ENCODE measurements at places on chromosomes 12 and 14.

GRCh38 chr12:67772267-67773169 lies 124.0 kb downstream of the DYRK2 start:
- no peak for DNase-seq

GRCh38 chr12:86660488-86661147 lies 404.4 kb upstream of the MGAT4C start:
- no peak for DNase-seq

DNA sequence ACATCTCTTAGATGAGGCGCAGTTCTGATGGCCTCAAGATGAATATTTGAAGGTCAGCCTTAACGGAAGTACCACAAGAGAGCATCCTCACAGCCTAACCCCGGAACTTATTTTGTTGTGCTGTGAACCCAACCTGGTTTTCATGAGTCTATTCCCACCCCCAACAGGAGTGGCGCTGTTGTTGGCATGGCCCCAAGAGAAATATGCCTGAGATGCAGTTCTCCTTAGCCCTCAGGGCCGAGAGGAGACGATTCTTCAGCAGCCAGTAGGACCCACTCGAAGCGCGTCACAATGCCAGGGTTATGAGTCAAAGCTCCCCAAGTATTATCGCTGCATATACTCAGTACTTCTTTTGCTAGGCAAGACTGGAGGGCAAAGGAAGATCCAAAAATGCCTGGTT lies 24.5 kb upstream of the BCL11B start:
- DNase-seq: no peak

- DNase-seq: no peak
Measured at GRCh38 chr14:104486222-104486923, 93.2 kb upstream of the C14orf180 start.

- no peak for DNase-seq
Measured at GRCh38 chr14:91348845-91349465, 68.7 kb downstream of the CCDC88C start.

DNA sequence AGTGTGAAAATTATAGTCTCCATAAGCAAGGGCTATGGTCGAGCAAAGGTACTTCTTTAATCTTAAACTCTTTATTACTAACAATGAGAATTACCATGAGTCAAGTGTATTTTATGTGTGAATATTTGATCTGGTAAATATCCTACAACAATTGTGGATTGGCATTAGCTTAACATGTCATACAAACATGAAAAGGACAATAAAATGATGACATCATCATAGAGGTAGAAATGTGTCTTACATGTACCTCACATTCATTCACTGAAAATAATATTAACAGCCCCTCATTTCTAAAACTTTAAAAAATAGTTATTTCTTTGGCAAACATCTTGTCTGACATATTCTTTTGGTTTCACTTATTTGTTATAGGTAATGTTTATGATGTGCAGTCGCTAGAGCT lies 355.0 kb downstream of the NAV3 start:
- no peak for DNase-seq

GRCh38 chr14:99601361-99601831 lies 2.6 kb downstream of the CCDC85C start:
- DNase-seq: no peak

DNA sequence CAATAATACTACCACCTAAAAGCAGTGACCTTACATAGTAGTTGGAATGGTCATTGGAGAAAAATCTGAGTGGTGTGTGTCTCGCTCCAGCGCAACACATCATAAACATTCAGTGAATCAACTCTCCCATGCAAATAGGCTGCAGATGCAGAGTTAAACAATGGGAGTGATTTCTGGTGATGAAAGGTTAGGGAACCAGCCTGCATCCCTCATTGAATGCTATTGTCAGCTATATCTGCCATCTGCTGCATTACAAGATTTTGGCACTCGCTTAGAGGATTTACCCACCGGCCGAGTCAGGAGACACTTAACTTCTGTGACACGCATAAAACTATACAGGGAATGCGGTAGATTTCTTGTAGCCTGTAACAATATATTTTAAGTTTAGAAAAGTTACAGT lies 900.9 kb downstream of the FLRT2 start:
- no peak for DNase-seq

DNA sequence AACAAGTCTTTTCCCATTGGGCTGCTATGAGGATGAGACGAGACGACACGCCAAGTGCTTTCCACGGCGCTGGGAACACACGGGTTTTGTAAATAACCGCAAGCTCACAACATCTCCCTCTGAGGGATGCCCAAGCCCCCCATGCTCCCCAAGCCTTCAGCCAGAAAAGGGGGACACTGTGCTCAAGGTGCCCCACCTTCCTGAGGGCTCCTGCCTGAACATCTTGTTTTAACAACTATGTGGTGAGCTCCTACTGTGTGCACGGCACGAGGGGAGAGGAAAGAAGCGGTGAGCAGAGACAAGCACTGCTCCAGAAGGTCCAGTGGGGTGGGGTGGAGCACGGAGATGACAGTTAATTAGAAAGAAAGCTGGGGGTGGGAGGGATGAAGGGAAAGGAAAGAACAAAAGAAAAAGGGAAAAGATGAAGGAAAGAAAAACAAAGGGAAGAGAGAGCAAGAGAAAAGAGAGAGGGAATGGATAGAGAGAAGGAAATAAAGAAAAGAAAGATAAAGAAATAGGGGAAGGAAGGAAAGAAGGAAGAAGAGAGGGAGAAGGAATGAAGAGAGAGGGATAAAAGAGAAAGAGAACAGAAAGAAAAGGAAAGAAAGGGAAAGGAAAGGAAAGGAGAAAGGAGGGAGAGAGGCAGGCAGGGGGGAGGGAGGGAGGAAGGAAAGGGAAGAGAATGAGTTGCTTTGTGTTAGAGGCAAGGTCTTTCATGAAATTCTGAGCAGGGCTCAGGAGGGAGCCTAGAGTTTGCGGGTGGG lies 56.8 kb downstream of the SLC15A4 start:
- no peak for DNase-seq

GRCh38 chr14:22052795-22053194 lies 379.2 kb upstream of the OR4E1 start:
- DNase-seq: peak; percentile 6

GRCh38 chr12:52646613-52647012 lies 5.4 kb downstream of the KRT2 start:
- DNase-seq: no peak

GRCh38 chr12:60071759-60072191 lies 475.9 kb downstream of the SLC16A7 start:
- DNase-seq: no peak

GRCh38 chr14:63551332-63551731 lies 8.2 kb upstream of the PPP2R5E start:
- DNase-seq: no peak

DNA sequence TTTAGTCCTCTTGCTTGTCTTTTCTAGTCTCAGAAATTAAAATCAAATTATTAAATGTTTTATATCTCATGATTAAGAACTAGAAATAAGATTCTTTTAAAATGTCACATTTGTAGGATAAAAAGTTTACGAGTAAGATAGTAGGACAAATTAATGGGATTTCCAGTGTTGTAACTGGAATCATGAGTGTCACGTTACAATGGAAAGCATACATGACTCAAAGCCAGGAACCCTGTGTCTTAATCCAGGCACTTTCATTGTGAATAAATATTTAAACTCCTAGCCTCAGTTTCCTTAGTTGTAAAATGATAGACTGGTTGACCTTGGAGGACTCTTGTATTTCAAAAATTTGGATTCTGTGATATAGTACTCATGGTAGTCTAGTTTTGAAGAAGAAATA lies 84.9 kb downstream of the MIA2 start:
- no peak for DNase-seq

DNA sequence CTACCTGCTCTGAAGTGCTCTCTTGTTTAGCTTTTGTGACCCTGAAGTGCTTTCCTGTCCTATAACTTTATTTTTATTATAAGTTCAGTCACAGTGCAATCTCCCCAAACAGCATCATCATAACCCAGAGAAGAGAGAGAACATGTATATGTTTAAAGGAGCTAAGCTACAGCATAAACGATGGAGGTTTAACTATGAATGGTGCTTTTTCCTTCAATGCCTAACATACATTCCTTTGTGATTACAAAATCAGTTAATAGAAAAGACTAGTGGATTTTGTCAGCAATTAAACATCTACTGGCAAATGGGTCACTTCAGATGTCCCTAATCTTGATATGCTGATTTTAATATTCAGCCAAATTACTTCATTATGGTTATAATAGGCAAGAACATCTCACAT lies 46.4 kb downstream of the ZFYVE21 start:
- no peak for DNase-seq

DNA sequence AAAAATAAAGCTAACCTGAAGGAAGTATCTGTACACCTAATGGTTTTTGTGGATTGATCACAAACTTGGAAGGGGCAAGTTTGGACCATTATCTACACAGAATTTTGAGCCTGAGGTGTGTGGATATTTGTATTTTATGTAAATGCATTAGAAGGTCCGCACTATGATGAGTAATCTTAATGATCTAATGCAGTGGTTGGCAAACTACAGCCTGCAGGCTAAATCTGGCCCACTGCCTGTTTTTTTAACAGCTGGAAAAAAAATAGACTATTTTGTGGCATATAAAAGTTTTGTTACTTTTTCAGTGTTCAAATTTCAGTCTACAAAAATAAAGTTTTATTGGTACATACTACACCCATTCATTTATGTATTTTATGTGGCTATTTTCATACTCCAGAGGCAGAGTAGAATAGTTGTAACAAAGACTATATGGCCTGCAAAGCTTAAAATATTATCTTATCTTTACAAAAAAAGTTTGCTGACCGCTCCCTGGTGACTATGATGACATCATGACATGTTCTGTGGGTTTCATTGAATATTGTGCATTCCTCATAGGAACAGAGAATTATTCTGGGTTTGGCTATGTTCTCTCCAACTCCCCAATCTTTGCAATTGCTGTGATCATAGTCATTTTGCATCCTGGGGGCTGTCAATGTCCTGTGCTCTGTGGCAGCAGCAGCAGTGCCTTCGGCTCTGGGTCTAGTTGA lies 962.6 kb upstream of the FBXO33 start:
- no peak for DNase-seq

GRCh38 chr12:90484094-90484493 lies 470.9 kb downstream of the CCER1 start:
- no peak for DNase-seq

- DNase-seq: no peak
Measured at GRCh38 chr12:89217472-89217871, 134.8 kb downstream of the DUSP6 start.

GRCh38 chr14:63949696-63950095 lies 96.9 kb downstream of the SYNE2 start:
- DNase-seq: no peak

- no peak for DNase-seq
Measured at GRCh38 chr14:54316652-54317051, 80.2 kb upstream of the CDKN3 start.

- no peak for DNase-seq
Measured at GRCh38 chr12:121504505-121504904, 76.3 kb downstream of the KDM2B start.

- DNase-seq: peak; percentile 28
Measured at GRCh38 chr12:6613015-6613775, 6.0 kb upstream of the CHD4 start.

GRCh38 chr12:92769124-92769901 lies 66.5 kb downstream of the PLEKHG7 start:
- no peak for DNase-seq

DNA sequence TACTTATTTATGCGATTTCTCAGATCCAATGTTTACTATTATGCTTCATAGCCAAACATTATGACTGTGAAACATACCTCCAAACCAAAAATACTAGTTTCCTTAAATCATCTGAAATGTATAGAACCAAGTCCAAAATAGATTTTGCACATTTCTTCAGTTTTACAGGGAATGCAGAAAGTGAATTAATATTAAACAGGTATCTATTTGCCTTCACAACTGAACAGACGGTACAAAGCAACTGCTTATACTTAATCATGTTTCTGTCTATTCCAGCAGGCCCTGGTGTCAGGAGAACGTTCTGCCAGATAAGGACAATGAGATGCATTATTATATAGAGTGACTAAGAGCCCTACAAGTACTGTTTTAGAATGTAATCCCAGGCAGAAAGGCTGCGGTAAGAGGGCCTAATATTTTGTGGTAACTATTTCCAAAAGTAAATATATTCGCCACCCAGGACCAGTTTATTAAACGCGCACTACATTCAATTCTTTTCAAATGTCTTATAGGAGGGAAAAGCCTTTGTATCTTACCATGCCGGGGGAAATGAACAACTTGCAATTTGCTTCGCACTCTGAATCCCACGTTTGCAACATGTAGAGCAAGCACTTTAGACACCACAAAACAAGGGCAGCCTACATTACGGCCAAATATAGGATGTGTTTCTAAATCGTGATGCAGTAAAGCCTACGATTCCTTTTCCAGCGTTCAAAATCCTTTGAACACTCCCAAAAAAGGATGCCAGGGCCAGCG lies 1.5 kb downstream of the CORO1C start:
- no peak for DNase-seq

DNA sequence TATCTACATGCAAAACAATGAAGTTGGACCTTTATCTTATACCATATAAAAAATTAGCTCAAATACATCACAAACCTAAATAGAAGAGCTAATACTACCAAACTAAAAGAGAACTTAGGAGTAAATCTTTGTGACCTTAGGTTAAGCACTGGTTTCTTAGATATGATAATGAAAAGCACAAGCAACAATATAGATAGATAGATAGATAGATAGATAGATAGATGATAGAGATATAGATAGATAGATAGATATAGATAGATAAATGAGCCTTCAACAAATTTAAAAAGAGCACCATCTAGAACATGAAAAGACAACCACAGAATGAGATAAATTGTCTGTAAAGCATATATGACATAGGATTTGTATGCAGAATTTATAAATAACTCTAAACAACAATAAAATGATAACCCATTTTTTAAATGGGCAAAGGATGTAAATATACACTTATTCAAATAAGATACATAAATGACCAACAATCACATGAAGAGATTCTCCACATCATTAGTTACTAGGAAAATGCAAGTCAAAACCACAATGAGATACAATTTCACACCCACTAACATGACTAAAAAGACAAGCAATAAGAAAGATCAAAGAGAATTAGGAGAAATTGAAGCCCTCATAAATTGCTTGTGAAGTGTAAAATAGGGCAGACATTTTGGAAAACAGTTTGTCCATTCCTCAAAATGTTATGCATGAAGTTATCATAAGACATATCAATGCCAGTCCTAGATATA lies 293.7 kb downstream of the BTG1 start:
- no peak for DNase-seq

GRCh38 chr14:46788994-46789393 lies 137.4 kb upstream of the RPL10L start:
- no peak for DNase-seq

GRCh38 chr12:25906651-25907340 lies 51.7 kb upstream of the RASSF8 start:
- no peak for DNase-seq

- DNase-seq: no peak
Measured at GRCh38 chr12:46722394-46723185, 103.2 kb downstream of the SLC38A4 start.

GRCh38 chr14:77613201-77613600 lies 3.2 kb downstream of the SPTLC2 start:
- no peak for DNase-seq

DNA sequence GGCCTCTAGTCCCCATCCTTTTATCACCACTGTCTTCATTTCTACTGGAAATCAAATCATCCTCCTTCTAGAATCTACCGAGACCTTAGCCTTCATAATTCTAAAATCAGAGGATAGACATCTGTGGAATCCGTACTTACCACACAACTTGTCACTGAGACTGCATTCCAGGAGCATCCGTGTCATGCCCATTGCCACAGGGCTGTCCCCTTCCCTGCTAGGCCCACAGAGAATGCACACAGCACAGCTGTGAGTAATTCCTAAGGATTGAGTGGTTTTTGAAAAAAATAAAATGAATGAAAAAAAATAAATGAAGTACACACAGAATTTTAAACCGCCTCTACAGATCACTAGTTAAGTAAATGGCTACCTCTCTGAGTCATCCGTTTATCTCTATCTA lies 21.0 kb upstream of the MAGOHB start:
- no peak for DNase-seq

Data from activated naive CD4-positive, alpha-beta T cell (primary cell).